ENCODE measurements at places on chromosomes 11 and 22.

GRCh38 chr22:43310798-43311197, 32.4 kb downstream of the SCUBE1 start:
- DNase-seq = no peak

- DNase-seq = no peak
Observed at GRCh38 chr22:40401981-40402406, 31.6 kb downstream of the SGSM3 start.

DNA sequence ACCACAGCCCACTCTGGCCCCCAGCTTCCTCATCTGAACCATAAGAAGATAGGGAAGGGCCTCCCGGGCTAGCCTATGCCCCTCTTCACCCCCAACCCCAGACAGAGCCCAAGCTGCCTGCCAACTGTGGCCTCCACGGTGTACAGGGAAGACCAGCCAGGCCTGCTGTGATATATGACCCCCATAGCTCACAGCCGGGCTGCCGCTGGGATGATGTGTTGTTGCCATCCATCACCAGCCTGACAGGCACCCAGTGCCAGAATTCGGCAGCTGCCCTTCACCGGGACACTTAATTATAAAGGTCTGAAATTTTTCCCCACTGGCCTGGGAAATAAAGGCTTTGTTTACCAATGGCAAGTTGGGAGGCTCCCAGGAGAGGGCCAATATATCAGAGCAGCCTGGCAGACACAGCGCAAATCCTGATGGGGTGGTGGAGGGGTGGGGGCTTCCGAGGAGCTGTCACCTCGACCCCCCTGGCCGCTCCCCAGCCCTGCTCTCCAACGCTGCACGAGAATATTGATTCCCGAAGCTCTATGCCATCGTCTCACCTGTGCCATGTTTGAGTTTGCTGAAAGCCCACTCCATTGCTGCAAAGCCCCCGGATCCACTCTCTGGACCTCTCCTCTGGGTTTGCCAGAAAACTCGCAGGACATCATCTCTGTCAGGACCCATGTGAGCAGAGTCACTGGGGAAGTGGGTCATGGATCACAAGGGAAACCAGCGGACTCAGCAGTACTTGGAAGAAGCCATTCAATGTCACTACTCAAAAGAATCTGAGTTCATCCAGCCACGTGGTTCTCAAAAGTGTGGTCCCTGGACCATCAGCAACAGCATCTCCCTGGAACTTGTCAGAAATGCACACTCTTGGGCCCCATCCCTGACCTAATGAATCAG, 296.9 kb downstream of the MN1 start:
- DNase-seq = no peak

GRCh38 chr22:19146215-19146968, 1.9 kb upstream of the ESS2 start:
- DNase-seq = no peak

GRCh38 chr11:103944251-103944940, 92.0 kb upstream of the DDI1 start:
- no peak for DNase-seq

DNA sequence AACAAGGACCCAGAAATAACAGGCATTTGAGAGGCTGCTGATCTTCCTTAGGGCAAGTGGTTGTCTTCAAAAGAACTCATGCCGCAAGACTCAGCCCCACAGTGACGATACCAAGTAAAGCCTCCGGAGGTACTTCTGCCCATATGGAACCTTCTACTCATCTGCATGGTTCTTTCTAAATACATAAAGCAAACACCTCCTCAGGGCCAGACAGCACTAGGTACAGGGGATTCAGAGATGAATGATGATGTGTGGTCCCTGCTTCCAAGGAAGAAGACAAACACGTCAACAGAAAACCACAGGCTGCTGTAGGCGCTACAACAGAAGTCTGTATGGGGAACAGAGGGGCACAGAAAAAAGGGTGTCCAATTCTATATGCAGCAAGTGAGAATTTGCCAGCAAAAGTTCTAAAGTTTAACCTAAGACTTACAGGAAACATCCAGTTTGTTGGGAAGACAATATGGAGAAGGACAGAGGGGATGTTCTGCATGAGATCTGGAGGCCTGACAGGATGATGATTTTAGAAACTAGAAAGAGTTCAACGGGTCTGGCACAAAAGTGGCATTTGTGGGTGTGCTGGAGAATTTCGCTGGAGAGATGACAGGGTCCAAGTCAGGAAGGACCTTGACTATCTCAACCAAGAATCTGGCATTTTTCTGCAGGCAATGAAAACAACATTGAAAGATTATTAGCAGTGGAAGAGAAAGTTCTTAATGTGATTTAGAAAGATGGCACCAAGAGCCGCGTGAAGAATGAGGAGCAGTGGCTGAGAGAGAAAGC, 23.7 kb downstream of the JAML start:
- no peak for DNase-seq

DNA sequence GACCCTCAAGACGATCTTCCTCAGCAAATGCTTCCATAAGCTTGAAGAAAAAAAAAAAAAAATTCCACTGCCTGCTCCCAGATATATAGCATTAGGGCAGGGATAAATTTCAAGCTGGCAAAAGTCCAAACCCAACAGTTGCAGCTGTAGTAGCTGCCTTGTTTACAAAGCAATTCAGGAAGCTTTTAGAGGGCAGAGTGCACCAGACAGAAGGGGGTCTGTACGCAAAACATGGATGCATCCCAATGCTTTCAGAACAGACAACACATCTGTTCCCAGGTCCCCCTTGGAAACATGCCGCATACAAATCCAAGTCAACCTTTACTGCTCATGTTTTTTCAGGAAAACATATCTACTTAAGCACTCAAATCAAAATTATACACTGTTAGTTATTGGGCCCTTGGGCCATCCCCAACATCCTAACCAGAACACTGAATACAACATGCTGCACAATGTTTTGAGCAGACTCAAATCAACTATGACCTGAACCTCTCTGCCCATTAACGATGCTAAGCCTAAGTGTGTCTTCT, 94.5 kb downstream of the CADM1 start:
- no peak for DNase-seq

DNA sequence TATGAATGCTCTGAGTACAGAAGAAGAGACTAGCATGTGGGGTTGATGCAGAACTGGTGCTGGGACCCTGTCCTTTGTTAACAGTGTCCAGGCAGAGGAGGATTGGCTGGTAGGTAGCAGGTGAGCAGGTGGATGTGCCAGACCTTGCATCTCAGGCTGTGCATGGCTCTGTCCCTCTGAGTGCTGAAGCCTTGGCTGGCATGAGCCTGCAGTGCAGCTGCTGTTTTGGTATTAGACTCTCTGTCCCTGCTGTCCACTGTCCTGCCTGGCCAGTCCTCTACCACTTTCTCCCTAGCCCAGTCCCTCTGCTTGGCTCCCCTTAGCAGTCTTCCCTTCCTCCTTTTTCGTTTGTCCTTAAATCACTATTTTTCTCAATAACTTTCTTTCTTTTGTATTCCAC, 213.6 kb upstream of the ZBED5 start:
- DNase-seq = no peak

DNA sequence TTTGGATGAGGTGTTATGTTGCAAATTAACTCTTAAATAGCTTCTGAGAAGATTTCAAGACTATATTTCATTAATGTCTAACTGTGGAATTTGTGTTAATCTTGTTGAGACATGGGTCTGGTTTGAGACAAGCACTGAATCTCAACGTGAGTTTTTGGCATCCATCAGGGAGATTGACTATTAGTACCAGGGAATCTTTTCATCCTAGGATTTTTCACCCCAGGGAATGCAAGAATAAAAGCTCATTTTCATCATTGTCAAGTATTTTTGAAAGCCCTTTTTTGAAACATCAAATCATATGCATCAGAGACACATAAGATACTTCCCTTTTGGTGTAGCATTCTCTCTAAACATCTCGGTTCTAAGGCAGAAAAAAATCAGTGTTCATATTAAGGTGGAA, 19.5 kb downstream of the OR5T2 start:
- no peak for DNase-seq

- DNase-seq = no peak
Observed at GRCh38 chr22:25919452-25919851, 177.5 kb downstream of the MYO18B start.

- DNase-seq = no peak
Observed at GRCh38 chr11:63564784-63565350, 1.7 kb upstream of the PLAAT2 start.

DNA sequence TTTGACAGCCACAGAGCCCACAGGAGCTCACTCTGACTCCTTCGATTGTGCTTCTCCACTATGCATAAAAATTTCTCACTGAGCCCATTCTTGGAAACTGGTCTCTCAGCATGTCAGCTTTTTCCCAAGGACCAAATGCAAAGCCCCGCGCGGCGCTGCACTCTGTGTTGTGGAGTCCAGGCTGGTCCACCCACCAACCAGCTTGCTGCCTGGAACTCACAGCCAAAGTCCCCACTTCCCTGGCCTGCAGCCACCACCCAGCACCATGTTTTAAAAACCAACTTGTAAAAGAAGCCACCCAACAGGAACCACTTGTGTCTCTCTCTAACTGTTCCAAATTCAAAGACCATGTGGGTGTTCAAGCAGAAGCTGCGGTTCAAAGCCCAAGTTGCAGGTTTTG, 124.4 kb downstream of the SPATA19 start:
- no peak for DNase-seq

Measured in LNCaP clone FGC (cell line).